Fibroblast of lung (primary cell): ENCODE measurements at places on chromosomes 5 and 9. TPM values are rescaled to one million over a fixed set of nuclear protein-coding genes. Genes with fewer than 3 reads are reported as not detected.

Gene ANKRD33B
- 4.1 and 7.8 TPM in 2 replicates for total RNA-seq

Gene ASTN2
- 11.3 and 19.2 TPM in 2 replicates for total RNA-seq

Gene LAMC3
- under 0.01 and 0.17 TPM in 2 replicates for total RNA-seq

Gene SLC6A19
- total RNA-seq = not detected in 2 replicates

Gene LRRC19
- not detected in 2 replicates for total RNA-seq

Gene TENT4A
- 9.5 and 10.4 TPM in 2 replicates for total RNA-seq

Gene PRDM9
- not detected in 2 replicates for total RNA-seq

Gene CD74
- 3.9 and 5.9 TPM in 2 replicates for total RNA-seq

Gene NR2F1
- total RNA-seq = 63.7 and 90.8 TPM in 2 replicates

Gene NOXA1
- total RNA-seq = 0.66 and 0.77 TPM in 2 replicates
